ENCODE measurements at places on chromosomes 16 and 17.
A peak's percentile ranks its signal among the peaks of the same experiment; 100 is the strongest.

GRCh38 chr17:8658810-8659209, 28.3 kb upstream of the MYH10 start:
- no peak for DNase-seq

GRCh38 chr16:14117051-14117450, 45.9 kb downstream of the MRTFB start:
- DNase-seq: no peak

DNA sequence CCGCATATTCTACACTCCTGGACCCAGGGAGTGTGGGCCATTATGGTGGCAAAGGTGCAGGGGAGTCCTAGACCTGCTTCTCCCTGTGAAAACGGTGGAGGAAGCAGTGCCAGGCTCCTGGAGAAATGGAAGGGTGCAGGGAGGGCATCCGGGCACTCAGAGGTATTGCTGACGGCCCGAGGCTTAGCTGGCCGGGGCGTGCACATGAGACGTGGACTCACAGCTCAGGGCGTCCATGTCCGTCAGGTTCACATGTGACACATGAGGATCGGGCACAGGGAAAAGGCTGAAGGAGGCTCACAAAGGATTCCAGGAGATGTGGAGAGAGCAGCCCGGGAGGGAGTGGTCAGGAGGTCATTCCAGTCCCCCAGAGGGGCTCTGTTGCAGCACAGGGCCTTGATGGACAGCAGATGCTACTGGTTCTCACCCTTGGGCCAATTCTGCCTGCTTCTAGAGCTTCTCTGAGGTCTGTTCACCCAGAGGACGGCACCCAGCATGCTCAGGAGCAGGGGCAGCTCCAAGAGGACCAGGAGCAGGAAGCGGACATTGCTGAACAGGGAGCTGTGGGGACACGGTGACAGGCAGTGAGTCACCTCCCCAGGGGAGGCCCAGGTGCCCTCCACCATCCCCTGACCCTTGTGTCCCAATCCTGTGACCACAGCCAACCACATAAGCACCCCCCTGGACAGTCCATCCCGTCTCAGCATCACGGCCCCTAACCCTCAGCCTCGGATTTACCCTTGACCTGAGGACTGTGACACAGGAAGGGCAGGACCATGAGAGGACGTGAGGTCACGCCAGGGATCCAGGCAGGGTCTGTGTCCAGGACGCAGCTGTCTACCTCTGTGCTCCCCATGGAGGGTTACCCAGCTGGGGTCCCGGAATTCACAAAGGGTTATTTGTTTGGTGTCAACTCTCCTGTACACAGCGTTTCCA, 4.5 kb downstream of the CD300C start:
- no peak for DNase-seq

- peak; percentile 12 for DNase-seq
Observed at GRCh38 chr16:27761816-27762215, 211.9 kb downstream of the KATNIP start.

- DNase-seq: no peak
Observed at GRCh38 chr17:81298991-81299738, 4.1 kb upstream of the SLC38A10 start.

- DNase-seq: no peak
Observed at GRCh38 chr17:79411419-79411818, 199.4 kb downstream of the RBFOX3 start.

GRCh38 chr16:72840631-72841381, 207.1 kb downstream of the ZFHX3 start:
- DNase-seq: no peak

- no peak for DNase-seq
Observed at GRCh38 chr16:79309606-79310005, 290.9 kb downstream of the MAF start.

DNA sequence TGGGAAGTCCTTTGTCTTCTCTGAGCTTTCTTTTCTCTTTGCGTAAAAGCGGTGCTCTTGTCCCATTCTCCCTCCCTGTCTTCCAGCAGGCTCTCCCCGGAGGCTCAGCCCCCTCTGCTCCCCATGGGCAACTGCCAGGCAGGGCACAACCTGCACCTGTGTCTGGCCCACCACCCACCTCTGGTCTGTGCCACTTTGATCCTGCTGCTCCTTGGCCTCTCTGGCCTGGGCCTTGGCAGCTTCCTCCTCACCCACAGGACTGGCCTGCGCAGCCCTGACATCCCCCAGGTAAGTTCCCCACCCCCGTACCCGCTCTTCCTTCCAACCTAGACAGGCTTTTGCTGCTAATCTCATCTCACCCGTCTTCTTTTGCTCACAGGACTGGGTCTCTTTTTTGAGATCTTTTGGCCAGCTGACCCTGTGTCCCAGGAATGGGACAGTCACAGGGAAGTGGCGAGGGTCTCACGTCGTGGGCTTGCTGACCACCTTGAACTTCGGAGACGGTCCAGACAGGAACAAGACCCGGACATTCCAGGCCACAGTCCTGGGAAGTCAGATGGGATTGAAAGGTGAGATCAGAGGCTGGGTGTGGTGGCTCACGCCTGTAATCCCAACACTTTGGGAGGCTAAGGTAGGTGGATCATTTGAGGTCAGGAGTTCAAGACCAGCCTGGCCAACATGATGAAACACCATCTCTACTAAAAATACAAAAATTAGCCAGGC, 1.3 kb downstream of the TMEM219 start:
- DNase-seq: no peak

DNA sequence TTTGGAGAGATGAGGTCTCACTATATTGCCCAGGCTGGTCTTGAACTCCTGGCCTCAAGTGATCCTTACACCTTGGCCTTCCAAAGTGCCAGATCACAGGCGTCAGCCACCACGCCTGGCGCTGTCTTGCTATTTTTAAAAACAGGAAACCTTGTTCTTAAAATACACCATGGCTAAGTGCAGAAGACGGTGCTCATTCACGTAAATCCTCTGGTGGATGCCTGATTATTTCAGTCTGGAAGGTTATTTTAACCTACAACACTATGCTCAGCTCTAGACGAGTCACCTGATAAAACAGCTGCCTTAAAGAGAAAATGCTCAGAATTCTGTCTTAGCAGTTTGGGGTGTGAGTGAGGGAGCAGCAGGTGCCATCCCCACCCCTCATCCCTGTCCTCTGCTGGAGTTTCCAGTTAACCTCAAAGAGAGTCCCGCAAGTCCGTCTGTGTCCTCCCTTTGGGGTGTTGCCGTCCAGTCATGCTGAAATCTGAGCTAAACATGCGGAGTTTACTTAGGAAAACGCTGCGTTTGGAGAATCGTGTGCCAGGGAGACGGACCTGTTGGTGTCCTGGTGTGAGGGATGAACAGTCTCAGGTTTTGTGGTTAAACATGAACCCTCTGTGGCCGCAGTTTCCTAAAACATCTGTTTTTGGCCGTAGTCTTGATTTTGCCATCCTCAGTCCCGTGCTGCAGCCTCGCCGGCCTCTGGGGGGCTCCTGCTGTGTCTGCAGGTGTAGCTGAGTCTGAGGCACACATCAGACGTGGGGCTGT, 17.1 kb downstream of the SPG7 start:
- no peak for DNase-seq

DNA sequence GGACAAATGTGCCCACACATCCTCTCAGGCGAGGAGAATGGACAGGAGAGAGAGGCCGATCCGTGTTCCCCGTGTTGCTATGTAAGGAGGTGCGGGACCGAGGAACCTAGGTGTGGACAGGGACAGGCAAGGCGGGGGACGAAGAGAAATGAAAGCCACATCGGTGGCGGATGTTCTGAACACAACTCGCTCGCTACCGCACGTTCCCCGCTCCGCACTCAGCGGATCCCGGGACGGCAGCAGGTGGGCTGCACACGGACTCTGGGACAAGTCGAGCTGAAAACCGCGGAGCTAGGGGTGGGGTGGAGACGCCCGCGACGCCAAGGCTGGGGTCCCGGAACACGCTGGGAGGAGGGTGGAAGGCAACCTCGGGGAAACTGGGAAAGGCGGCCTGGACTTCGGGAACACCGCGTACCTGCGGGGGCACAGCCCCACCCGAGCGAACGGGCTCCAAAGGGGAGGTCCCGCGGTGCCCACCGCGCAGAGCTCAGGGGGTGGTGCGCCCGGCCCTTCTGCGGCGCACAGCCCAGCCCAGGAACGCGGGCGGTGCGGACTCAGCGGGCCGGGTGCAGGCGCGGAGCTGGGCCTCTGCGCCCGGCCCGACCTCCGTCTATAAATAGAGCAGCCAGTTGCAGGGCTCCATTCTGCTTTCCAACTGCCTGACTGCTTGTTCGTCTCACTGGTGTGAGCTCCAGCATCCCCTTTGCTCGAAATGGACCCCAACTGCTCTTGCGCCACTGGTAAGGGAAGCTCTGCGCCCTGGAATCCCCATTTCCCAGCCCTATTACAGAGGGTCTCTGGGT, at the start of gene MT1E:
Gene MT1E (plus strand): TSS at position 642 of the 803 bp plus-strand sequence. CDS start 71 bp downstream, at position 713.
- DNase-seq: no peak

DNA sequence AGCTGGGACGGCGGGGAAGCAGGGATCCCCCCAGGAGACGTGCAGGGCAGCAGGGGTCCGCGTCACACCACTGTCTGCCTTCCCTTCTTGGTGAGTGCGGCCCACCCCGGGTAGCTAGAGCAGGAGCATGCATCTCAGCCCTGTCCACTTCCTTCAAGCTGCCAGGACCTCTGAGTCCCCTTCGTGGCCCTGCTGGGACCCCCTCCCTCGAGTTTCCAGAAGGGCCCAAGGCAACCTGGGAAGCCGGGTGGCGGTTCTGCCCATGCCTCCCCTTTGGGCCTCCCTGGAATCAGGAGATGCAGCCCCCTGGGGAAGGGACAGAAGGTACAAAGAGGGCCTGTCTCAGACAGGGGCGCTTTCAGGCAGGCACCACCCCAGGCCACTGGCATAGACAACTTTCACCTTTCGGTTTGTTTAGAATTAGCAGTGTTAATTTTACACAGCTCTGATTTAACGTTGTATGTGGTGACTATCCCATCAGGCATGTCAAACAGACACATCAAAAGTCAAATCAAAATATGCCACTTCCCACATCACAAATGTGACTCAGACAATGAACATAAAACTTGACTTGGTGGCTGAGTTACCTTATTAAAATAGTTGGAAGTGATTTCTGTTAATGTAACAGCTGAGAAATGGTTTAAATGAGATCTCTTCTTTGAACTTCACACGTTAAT, 94.5 kb upstream of the METRNL start:
- DNase-seq: no peak

GRCh38 chr16:67708368-67708771, 10.7 kb downstream of the GFOD2 start:
- no peak for DNase-seq

DNA sequence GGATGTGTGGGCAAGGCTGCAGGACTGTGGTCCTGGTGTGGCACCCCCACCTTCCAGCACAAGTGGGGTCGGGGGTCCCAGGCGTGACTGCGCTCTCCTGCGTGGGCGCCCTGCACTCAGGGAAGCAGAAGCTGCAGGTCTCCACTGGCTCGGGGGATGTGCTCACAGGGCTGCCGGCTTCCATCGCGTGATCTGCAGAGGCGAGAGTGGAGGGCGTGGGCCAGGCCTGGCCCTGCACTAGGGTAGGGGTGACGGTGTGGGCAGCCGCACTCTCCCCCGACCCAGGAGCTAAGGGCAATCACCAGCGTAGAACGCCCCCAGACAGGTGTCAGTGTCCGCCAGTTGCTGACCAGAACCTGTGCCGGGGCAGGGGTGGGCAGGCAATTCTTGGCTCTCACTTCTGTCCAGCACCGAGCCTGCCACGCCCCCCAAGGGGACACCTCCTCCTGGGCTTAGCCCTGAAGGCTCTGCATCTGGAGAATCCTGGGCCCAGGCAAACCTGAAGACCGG, 32.3 kb downstream of the TNFRSF13B start:
- DNase-seq: no peak

- DNase-seq: no peak
Observed at GRCh38 chr17:2138761-2139160, 83.9 kb downstream of the HIC1 start.

DNA sequence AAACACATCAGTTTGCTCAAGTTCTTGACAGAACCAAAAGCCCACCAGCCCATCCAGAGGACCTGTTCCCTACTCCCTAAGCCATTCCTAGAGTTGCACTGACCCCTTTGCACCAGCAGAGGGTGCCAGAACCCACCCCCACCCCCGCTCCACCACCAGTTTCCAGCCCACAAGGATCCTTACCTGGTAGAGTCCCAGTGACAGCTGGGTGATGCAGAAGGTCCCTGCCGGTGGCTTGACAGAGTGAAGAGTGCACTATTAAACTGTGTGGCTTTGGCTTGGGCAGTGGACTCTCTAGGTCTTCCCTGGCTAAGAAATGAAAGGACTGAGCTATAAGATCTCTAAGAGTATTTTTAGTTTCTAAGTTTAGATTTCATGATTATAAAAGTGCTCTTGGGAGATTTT, 73.3 kb upstream of the MTMR4 start:
- no peak for DNase-seq

GRCh38 chr17:48631693-48632578, 5.8 kb upstream of the HOXB9 start:
- no peak for DNase-seq

GRCh38 chr17:36939802-36940312, 2.6 kb downstream of the LHX1 start:
- DNase-seq: no peak

- DNase-seq: no peak
Observed at GRCh38 chr16:88541831-88542616, 28.2 kb upstream of the ZC3H18 start.

Data from epithelial cell of proximal tubule (primary cell).